Stimulated activated CD4-positive, alpha-beta T cell treated with anti-CD3 and anti-CD28 coated beads, Interleukin-12 subunit alpha, Interleukin-12 subunit beta, amount 100 ng/mL, for 24 hours (primary cell): ENCODE measurements at places on chromosomes 1 and 21.

GRCh38 chr1:170284016-170284415 is 138.3 kb downstream of the NTMT2 start:
- no peak for DNase-seq

GRCh38 chr1:47478090-47478489 is 40.2 kb downstream of the FOXD2 start:
- no peak for DNase-seq

DNA sequence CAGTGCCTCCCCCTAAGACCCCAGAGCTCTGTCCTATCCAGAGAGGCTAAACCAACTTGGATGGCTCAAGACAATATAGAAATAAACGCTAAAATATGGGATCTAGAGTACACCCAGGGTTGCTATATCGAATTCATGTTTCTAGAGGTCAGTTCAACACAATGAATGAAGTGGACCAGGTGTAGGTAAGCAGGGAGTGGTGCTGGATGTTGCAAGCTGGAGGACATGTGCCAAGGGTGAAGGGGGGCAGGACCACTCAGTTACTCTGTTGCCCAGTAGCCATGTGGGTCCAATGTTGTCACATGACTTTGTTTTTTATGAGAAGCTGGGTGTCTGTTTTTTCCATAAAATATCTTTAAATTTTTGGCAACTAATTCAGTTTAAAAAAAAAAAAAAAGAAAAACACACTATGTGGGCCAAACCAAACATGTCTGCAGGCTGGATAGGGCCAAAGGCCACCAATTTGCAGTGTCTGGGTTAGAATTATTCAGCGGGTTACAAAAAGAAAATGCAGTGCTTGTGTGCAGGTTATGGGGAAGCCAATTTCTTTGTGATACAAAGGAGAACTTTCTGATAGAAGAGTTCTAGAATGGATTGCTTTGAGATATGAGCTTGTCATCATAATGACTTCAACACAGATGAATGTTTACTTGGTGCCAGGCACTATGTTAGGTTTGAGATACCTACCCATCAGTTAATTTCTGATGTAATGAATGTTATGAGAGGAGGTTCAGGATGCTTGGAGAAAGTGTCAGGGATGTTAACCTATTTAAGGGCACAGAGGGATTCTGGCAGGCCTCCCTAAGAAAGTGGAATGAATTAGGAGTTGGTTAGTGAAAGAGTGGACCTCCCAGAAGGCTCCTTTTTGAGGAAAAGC is 8.9 kb downstream of the CACHD1 start:
- DNase-seq, result no peak

- no peak for DNase-seq
These were observed 35.6 kb downstream of the ST7L start for GRCh38 chr1:112583366-112583765.

- no peak for DNase-seq
These were observed 9.8 kb downstream of the SLAMF1 start for GRCh38 chr1:160637065-160637464.

DNA sequence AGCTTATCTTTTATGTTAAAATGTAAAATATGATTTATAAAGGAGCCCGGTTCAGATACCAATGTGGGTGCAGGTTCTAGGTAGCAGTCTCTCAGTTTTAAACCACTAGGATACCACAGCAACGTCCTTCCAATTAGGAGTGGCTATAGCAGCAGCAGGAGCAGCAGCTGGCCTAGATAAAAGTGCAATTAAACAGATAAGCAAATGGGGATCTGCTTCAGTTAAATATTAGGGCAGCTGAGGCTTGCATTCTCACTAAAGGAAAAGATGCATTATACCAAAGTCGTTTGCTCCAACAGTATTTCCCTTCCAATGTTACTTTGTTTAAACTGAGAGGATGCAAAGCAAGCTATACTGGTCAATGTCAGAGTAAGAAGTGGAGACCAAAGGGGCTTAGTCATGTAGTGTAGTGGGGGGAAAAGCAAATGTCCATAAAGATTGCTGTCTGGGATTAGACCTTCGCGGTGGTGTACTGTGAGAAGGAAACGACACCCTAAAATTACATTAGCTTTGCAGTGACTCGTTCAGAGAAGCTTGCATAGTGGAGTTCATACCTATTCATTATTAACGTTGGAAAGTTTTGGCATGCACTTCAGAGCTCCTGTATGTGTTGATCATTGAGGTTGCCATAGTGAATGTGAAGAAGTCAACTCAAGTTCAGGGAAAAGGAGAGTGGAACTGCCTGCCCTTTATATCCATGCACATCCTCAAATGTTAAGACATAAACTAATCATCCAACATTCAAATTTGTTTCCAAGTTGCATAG is 272.2 kb downstream of the VAV3 start:
- DNase-seq, result no peak

GRCh38 chr1:63466759-63467158 is 56.3 kb downstream of the ITGB3BP start:
- no peak for DNase-seq

GRCh38 chr1:115697619-115698018 is 55.8 kb downstream of the VANGL1 start:
- DNase-seq, result no peak

GRCh38 chr1:18012686-18013085 is 94.9 kb upstream of the IGSF21 start:
- DNase-seq, result no peak

GRCh38 chr1:80846966-80847365 is 953.8 kb upstream of the ADGRL2 start:
- no peak for DNase-seq

DNA sequence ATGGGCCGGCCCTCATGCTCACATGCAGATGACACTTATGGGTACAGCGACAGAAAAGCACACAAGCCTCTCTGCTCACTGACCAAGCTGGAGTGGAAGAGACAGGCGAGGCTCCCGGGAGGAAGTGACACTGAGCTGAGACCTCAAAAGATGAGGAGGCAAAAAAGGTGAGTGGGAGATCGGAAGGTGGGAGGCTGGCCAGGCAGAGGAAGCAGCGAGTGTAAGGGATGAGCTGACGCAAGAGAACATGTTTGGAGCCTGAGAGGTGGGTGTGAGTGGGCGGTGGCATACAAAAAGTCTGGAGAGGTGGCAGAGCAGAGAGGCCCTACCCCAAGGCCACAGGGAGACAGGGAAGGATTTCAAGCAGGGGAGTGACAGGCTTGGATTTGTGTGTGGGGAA is 18.2 kb upstream of the CDCP2 start:
- DNase-seq, result no peak

DNA sequence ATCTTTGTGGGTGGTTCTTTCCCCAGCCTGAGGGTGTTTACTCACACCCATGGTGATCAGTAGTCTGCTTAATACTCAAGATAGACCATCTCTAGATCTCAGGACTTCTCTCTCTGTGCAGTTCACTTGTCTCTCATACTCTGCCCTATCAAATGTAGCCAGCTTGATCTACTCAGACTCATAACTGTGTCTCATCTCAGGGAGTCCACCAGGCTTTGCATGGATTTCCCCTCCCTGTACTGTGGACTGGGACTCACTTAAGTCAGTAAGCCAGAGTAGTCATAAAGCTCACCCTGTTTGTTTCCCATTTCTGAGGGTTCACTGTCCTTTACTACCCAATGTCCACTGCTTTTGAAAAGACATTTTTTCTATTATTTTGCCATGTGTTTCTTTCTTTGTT is 41.8 kb downstream of the LYPLAL1 start:
- no peak for DNase-seq

GRCh38 chr1:177620636-177621190 is 349.1 kb downstream of the SEC16B start:
- DNase-seq, result no peak

GRCh38 chr1:3207217-3207848 is 138.3 kb downstream of the PRDM16 start:
- DNase-seq, result no peak

GRCh38 chr1:209130886-209131285 is 452.6 kb upstream of the CAMK1G start:
- DNase-seq, result no peak

DNA sequence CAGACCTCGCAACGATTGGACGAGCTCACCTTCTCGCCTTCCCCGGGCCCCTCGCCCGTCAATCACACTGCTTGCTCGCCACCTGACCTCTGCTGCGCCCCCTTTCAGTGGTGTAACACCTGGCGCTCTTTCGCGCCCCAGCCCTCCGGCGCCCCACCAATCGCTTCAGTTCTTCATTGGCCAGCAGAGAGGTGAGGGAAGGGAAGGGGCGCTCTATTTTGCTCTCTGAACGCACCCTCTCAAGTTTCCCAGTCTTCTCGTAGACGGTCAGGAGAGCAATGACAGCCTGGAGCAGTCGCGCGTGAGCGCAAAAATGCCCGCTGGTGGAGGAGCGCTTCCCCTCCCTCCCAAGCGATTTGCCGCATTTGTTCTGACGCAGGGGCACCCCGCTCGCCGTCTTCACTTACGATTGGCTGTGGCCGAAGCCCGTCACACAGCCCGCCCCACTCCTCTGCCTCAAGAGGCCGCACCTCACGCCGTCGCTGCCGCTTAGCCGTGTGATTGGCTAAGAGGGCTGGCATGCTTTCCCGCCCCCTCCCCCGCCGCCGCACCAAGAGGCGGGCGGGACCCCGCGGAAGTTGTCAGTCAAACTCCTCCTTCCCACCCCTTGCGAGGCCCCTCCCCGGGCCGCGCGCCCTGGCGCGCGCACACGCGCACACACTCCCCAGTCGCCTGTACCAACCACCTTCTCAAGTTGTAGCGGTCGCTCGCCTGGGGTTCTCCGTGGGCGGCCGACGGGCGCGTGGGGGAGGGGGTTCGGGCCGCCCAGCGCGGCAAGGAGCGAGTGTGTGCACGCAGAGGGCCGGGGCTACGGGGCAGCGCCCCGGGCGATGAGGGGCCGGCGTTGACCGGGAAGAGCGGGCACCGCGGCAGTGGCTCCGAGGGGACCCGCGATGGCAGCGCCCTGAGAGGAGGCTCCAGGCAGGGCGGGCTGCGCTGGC is at the start of gene PPP2R5A:
PPP2R5A (plus strand) TSS at position 667 of the 941 bp plus-strand sequence. CDS start 701 bp downstream, outside the sequence.
- peak; percentile 95 for DNase-seq

- no peak for DNase-seq
These were observed 35.4 kb downstream of the ACTL8 start for GRCh38 chr1:17790383-17791054.

GRCh38 chr1:245260110-245260882 is 105.5 kb downstream of the KIF26B start:
- DNase-seq, result no peak

- DNase-seq, result no peak
These were observed 2.7 kb upstream of the PIGC start for GRCh38 chr1:172446547-172446946.

GRCh38 chr1:116664366-116664977 is 3.1 kb downstream of the IGSF3 start:
- DNase-seq, result no peak

DNA sequence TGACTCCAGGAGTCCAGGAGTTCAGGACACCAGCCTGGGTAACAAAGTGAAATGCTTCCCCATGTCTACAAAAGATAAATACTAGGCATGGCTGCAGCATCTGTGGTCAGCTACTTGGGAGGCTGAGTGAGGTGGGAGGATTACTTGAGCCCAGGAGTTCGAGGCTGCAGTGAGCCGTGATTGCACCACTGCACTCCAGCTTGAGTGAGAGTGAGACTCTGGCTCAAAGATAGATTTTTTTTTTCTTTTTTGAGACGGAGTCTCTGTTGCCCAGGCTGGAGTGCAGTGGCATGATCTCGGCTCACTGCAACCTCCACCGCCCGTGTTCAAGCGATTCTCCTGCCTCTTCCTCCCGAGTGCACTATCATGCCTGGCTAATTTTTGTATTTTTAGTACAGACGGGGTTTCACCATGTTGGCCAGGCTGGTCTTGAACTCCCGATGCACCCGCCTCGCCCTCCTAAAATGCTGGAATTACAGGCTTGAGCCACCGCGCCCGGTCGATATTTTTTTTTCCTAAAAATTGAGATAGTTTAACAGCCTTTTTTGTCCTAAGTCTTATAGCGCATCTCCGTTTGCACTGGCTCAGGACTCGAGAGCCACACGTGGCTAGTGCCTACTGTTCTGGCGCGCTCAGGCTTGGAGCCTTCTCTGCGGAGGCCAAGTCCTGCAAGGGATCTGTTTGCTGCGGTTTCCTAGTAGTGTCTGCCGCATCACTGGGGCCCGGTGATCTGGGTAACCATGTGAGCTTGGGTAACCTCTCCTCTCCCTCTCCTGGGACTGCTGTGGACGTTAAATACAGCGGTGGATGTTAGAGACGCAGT is 1.0 kb upstream of the MFN2 start:
- no peak for DNase-seq

GRCh38 chr1:89466307-89466930 is 58.2 kb upstream of the LRRC8B start:
- DNase-seq, result no peak

DNA sequence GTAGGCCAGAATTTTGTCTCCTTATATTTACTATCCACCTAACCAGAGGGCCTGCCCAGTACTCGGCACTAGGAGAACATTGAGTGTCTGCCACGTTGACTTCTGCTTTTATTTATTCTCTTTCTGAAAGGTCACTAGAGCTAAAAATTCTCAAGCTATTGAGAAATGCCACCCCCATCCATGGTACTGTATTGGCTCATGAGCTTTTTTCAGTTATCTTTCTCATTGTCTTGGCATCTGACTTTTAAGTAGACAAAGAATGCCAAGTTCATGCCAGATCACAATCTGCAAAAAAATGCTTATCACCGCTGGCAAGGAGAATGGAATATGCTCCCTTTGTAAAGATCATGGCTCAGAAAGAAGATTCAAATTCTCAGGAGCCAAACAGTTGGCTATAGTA is 49.8 kb upstream of the MROH9 start:
- no peak for DNase-seq

GRCh38 chr1:39984951-39985350 is 30.0 kb downstream of the MFSD2A start:
- DNase-seq, result no peak

GRCh38 chr1:59473831-59474230 is 176.9 kb downstream of the FGGY start:
- DNase-seq, result no peak

GRCh38 chr1:205438213-205439158 is 16.6 kb upstream of the LEMD1 start:
- no peak for DNase-seq
